Tibial nerve (tissue), 4 donors: ENCODE measurements at places on chromosomes 3 and 15.
A peak's percentile ranks its signal among the peaks of the same experiment; 100 is the strongest.

GRCh38 chr15:79516155-79516554 is 84.0 kb downstream of the MINAR1 start:
- DNase-seq = no peak

GRCh38 chr3:116233711-116234357 is 211.5 kb downstream of the LSAMP start:
- no peak for DNase-seq

- DNase-seq = no peak
These were observed 29.2 kb downstream of the PLOD2 start for GRCh38 chr3:146131616-146132410.

DNA sequence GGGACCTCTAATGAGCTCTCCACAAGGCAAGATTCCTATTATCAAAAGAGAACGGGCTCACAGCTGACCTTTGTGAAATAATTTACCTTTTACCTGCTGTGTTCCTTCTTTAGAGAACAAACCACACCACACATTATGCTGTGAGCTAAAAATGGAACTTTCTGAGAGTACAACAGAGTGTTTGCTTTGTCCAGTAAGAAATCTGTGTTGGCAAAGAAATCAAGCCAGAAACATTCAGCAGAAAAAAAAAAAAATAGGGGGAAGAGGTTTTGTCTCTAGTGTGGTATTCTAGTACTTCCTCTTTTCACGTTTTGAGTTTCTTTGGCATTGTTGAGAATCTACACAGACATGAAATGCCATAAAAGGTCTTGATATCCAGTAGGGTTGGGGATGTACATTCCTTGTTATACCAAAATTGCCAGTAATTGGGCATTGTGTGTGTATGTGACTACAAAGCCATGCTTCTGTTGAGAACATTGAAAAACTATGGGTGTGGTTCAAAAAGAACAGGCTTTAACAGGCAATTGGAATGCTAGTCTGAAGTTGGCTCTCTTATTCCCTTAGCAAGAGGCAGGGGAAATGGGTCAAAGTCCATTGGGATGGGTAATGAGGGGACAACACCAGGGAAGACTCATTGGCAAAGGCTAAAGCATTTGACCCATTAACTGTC is 273.5 kb downstream of the NEK10 start:
- no peak for DNase-seq

DNA sequence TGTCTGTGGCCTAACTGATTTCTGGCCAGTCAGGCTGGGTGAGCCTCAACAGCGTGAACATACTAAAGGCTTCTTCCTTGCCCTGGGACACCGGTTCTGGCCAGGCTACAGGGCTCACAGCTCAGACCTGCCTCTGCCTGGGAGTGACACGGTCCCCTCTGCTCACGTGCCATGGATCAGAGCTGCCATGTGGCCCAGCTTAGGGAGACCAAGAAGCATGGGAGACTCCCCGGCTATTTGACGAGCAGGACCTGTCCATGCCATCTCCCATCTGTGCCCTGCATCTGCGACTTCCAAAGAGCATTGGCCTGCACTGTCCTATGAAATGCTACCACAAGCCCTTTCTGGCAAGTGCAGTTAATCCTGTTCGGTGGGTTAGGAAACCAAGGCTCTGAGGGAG is 57.4 kb downstream of the APBA2 start:
- no peak for DNase-seq

DNA sequence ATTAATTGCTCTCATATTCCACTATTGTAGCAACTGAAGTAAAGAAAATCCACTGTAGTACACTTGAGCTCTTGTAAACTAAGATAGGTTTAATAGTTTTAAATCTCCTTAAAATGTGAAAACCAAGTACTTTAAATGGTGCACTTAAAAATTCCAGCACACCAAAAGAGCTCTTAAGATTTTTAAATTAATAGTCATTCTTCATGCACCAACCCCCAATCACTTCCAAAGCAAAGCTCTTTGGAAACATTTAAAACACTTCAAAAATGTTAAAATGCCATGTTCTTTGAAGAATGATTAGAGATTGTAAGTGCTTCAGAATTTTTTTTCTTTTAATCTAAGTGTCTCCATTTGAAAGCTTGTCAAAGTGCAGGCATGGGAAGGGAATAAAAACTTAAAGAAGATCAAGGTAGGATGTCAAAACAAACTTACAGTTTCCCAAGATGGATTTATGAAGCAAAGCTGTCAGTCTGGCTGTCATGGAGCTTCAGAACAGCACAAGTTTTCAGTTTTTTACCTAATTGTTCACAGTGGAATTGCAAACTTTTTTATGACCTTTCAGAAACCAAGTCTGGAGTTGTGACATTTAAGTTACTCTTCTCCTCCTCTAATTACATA is 84.3 kb downstream of the ARPP21 start:
- DNase-seq = no peak

DNA sequence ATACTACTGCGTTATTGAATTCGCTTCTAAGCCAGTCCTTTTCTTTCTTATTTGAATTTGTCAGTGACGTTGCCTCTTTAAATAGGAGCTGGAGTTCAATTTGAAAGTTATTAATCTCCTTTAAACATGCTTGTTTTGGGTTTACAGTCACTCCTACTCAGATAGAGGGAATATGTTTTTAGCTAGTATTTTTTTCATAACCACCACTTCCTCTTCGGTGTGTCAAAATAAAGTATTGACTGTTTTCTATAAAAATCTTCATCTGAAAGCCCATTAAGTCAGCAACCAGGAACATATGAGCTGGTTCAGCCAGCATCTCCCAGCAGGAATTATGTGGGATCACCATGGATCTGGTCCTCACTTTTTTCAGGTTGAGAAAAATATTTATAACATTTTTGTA is 772.9 kb downstream of the DIPK2A start:
- no peak for DNase-seq

DNA sequence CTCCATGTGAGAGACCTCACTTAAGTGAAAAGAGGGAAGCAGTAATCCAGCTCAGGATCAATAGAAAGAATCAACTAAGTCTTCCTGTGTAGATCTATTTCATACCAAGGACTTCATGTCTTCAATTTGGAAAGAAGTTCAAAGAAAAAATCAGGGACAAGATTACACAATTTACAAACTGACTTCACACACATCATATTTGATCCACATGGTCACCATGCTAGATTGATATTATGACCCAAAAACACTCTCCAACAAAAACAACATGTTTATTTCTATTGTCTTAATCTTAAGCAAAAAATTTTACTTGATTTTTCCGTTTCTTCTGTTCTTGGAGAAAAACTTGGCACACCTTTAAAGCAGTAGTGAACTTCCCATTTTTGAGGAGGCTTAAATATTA is 76.3 kb downstream of the THBS1 start:
- no peak for DNase-seq

GRCh38 chr15:25416693-25417092 is 22.1 kb downstream of the UBE3A start:
- no peak for DNase-seq

DNA sequence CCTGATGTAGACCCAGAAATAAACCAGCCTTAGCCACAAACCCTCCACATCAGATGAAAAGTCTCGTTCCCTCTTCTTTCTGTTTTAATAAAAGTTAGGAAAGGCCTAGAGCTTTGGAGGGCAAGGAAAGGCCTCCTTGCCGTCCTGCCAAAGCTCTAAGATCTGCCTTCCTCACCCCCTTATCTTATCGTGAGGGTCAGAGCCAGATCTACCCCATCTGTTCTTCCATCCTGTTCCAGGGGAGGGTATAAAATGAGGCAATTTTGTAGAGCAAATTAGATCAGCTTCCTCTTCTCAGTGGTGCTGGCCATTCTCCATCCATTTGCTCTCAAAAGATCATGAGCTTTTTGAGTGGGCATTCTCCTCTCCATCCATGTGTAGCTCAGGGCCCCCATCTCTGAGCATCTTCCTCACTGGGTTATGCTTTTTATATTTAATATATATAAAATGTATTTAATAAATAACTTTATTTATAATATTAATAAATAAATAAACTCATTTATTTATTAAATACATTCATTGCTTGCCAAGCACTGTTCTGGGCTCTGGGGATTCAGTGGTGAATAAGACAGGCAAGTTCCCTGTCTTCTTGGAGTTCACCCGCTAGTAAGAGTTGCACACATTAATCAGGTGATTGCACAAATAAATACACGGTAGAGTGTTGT is 2.0 kb upstream of the SLC24A1 start:
- no peak for DNase-seq

DNA sequence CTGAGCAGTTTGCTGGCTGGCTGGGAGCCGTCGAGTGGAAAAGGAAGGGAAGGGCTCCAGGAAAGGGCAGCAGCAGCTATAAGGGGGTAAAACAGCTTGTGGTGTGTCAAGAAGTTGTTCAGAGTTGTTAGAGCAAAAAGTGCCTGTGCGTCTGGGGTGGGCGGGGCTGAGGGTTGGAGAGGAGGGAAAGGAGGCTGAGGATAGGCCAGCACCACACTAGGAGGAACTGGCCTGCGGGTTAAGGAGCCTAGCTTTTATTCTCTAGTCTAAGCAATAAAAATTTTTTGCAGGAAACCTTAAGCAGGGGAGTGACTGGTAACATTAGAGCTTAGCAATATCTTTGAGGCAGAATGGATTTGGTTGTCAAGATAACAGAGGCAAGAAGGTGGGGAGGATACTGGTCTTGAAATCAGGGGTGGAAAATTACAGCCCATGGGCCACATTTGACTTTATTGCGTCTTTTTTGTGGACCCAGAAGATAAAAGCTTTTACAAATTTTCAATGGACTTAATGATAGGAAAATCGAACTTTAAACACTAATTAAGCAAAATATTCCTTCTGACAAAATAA is 134.5 kb upstream of the AADACL2 start:
- DNase-seq = no peak

GRCh38 chr3:94937980-94938379 is 875.1 kb downstream of the NSUN3 start:
- no peak for DNase-seq

GRCh38 chr15:36970522-36970921 is 129.8 kb downstream of the MEIS2 start:
- DNase-seq = no peak

GRCh38 chr3:185153171-185153771 is 411 bp upstream of the C3orf70 start:
- DNase-seq = no peak

DNA sequence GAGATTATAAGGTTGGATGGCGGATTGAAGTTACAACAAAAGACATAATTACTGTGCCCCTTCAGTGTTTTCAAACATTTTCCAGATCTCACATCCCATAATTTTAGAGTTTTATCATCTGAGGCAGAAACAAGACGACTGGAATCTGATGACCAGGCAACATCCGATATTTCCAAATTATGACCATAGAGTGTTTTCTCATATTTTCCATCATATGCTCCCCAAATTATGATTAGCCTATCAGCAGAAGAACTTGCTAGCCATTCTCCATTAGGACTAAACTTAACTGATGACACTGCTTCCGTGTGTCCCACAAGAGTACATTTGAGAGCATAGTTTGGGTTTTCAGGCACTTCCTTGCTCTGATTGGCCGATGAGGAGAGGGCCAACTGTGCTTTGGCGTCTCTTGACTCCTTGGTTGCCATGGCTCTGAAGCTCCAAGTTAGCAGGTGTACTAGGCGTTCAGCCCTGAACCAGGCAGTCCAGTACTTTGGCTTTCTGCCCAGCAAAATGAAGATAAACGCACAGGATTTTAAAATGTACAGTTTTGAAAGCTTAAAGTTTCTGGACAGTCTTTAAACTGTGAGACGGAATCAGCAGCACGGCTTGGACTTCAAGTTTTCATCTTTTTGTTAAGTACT is 638 bp downstream of the WDR5B start:
- no peak for DNase-seq

GRCh38 chr3:17645074-17645698 is 97.2 kb downstream of the TBC1D5 start:
- peak; percentile 69 for DNase-seq

DNA sequence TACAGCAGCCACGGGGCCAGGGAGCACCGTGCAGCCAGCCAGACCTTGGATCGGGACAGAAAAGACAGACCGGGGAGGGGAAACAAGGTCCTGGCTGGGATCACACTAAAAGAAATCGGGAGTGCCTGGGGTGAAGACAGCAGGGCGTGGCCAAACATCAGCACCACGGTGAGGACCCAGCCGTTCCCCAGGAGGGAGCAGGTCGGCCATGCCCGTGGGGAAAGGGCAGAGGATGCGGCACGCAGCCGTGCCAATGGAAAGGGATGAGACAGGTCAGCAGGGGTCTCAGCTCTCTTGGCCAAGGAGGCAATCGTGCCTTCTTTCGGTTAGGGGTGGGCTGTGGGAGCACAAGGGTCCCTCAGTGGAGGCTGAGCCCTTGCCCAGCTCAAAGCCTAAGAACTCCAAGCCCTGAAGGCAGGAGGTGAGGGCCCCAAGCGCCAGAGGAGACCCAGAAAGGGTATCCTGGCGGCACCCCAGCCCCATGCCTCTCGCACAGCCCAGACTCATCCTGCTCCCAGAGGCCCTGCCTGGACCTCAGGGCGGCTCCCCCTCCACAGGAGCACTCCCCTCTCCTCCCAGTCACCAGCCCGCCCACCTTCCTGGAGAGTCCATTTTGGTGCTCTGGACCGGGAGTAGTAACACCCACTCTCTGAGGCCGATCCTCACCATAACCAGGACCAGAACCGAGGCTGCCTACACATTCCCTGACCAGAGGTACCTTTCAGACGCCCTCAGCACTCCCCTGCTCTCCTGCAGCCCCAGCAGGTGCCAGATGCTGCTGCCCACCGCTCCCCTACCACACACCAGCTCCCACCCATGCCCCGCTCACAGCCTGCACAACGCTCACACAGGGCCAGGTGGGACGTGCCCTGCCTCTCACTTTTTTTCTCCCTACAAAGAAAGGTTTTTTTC is 23.2 kb upstream of the OCA2 start:
- DNase-seq = no peak

DNA sequence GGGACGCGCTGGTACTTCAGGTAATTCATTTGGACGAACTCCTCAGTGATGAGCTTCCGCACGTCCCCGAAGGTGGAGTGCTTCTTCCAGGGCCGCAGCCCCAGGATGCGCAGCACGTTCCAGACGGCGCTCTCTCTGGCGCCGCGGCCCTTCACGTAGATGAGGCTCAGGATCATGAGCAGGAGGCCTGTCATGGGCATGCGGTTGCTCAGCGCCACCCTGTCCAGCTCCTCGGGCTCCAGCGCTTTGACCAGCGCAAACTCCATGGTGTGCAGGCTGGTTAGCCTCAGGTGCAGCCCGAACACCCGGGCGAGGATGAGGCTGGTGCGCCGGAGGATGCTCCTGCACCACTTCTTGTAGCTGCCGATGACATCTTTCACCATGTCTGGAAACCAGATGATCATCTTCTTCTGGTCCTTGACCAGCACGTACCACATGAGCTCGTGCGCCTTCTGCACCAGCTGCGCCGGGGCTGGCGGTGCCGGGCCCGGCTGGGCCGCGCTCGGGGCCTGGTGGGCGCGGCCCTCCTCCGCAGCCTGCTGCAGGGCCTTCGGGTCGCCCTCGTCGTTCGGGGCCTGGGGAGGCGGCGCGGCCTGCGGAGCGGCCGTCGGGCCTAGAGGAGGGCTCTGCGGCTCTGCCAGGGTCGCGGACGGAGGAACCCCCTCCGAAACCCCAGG is 501 bp downstream of the NDN start:
- DNase-seq = no peak
